Inflammatory macrophage treated with lipopolysaccharide for 1 hour (primary cell): ENCODE measurements at places on chromosomes 5 and 9.

- DNase-seq, result no peak
These were observed 210.7 kb upstream of the DMRT1 start for GRCh38 chr9:630817-631216.

- DNase-seq, result peak; percentile 59
These were observed 38.0 kb downstream of the PAX5 start for GRCh38 chr9:36995927-36996705.

DNA sequence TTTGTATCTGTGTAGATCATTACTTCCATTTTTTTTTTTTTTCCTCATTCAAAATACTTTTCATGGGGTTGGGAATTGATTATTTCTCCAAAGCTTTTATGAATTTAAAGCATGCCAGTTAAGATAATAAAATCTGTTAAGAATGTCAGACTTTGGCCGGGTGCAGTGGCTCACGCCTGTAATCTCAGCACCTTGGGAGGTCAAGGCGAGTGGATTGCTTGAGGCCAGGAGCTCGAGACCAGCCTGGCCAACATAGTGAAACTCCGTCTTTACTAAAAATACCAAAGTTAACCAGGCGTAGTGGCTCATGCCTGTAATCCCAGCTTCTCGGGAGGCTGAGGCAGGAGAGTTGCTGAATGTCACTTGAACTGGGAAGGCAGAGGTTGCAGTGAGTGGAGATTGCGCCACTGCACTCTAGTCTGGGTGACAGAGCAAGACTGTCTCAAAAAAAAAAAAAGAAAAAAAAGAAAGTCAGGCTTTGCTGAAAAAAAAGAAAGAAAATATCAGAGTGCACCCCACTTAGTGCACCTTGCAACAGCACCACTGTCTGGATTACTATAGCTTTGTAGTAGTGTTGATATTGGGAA, 18.5 kb downstream of the TBC1D2 start:
- DNase-seq, result no peak

- peak; percentile 20 for DNase-seq
These were observed 55.2 kb upstream of the AFAP1L1 start for GRCh38 chr5:149216496-149216895.

DNA sequence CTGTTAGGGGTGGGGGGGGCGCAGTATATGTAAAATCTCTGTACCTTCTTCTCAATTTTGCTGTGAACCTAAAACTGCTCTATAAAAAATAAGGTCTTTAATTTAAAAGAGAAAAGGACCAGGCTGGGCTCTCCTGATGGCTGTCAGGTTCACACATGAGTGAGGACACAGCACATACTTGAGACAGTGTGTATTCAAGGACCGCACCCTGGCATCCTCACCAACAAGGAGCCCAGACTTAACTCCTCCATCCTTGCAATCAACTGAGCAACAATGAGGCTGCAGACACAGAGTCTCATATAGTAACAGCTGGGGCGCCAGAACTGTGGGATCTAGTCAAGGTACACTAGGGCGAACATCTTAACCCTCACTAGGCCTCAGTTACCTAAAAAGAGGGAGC, 9.8 kb downstream of the TNIP1 start:
- no peak for DNase-seq

- DNase-seq, result no peak
These were observed 251.6 kb downstream of the KIAA0825 start for GRCh38 chr5:94366811-94367210.

GRCh38 chr5:92704590-92704989, 876.4 kb downstream of the NR2F1-AS1 start:
- no peak for DNase-seq

DNA sequence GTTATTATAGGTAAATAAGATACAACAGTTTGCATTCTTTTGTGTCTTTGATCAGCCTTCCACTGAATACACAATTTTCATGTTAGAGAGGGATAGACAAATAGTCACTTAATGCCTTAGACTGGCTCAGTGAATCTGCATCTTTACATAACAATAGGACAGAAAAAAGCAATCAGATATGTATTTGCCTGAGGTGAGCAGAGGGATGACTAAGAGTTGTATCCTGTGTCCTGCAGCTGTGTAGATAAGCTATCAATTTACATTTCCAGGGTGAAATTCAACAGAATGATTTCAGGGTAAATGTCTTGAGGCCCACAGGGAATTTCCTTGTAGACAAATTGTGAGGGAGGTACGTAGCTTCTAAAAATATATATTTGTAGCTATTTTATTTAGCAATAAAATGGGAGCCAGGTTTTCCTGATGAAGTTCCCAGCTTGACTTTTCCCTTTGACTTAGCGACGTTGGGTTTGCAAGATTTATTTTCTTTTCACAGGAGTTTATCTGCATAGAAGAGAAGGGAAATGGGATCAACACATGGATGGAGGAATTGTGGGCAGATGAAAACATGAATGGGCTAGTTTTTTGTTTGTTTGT, 586.1 kb upstream of the CDH6 start:
- no peak for DNase-seq

DNA sequence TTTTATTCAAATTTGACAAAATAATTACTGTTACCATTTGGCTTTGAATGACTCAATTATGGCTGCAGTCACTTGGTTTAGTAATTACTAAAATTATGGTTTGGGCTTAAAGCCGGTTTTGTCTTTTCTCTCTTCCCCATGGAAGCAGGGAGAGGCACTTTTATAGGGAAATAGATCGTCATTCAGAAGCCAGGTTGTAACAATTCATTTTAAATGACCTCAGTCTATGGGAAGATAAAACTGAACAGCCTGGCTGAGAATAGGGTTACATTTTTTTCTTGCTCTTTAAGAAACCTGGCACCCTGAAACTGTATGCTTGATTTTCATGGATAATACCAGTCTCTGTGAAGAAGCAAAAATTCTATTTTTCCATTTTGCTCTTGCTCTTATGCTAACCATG, 169.8 kb downstream of the SMC2 start:
- DNase-seq, result no peak

DNA sequence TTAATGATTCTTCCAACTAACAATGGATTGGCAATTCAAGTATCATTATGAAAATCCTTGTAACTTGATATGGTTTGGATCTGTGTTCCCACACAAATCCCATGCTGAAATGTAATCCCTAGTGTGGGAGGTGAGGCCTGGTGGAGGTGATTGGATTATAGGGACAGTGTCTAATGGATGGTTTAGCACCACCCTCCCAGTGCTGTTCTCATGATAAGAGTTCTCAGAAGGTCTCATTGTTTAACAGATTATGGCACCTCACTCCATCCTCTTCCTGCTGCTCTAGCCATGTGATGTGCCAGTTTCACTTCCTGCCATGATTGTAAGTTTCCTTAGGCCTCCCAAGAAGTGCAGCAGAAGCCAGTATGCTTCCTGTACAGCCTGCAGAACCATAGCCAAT, 1116.2 kb upstream of the EDIL3 start:
- DNase-seq, result no peak

- no peak for DNase-seq
These were observed 382.5 kb downstream of the PLK2 start for GRCh38 chr5:58077416-58077815.
